Fibroblast of the aortic adventitia (primary cell): ENCODE measurements at places on chromosomes 6 and 20.

DNA sequence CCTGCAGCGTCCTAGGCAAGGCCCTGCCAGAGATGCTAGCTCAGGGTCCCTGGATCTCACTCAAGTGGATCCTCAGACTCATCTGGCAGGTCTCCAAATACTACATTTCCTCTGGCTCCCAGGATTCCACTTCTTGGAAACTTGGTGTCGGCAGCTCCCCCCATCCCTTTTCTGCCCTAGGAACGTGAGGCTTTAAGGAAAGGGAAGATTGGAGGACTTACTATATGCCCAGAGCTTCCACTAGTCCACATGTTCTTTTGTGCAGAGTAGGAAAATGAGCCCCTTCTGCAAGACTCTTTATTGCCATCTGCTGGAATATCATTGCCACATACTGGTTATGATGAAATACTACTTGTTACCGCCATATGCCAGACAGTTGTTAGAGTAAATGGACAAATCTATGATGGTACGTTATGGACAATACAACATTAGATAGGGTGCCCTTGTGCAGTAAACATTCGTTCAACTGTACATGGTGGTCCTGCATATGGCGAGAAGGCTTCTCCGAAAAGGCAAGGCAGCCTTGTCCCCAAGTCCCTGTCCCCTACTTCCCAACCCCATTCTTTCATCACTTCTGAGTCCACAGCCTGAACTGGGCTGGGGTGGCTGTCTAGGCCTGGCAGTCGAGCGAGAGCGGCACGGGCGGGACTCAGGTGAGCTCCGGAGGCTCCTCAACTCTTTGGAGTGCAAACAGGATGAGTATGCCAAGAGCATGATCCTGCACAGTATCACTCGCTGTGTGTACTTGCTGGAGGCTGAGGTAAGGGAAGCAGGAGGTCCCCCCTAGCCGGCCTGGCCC, 780 bp downstream of the ARMC12 start:
- DNase-seq = peak; percentile 91

- DNase-seq = no peak
Observed at GRCh38 chr6:148693882-148694484, 52.8 kb upstream of the UST start.

DNA sequence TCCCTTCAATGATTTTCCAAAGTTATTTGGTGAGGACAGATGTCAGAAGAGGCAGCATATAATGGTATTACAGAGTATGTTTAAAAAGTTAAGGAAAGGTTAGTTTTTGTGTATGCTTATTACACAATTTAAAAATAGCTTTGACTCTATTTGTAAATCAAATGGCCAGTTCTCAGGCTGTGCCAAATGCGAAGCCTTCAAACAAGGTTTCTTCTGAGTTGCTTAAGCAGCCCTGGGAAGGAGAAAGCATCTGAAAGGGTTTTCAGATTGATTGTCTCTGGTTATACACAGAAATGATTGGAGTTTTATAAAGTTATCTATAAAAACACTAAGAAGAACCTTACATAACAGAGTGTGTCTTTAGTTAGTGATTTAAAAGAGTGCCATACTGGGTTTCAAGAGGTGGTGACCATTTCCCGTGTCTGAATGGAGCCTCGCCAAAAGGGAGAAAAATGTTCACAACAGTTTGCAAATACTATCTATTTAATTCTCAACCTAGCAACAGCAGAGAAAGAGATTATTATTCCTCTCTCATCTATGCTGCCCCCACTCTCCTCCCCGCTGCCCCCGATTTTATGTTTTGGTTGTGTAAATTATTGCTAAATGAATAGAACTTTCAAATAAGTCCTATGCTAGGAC, 16.7 kb downstream of the CD109 start:
- DNase-seq = no peak

DNA sequence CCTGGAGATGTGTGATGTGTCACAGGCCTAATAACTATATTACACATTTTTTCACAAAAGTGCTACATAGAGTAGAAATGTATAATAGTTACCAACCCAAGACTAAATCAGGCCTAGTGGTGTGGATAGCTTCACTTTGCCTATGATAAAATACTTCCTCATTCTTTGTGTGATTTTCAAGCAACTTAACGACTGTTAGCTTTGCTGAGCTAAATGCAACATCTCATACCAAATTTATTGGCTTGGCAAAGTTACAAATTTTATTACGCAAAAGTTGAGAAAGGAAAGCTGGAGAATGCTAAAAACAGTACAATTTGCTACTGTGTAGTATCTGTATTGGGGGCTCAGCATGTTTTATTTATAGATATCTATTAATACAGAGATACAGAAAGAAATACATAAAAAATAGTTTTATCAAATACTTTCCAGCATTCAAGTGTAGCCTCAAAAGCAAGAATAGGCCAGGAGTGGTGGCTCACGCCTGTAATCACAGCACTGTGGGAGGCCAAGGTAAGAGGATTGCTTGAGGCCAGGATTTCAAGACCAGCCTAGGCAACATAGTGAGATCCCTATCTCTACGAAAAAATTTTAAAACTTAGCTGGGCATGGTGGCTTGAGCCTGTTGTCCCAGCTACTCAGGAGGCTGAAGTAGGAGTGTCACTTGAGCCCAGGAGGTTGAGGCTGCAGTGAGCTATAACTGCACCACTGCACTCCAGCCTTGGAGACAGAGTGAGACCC, 3.6 kb upstream of the EDN1 start:
- DNase-seq = peak; percentile 47

DNA sequence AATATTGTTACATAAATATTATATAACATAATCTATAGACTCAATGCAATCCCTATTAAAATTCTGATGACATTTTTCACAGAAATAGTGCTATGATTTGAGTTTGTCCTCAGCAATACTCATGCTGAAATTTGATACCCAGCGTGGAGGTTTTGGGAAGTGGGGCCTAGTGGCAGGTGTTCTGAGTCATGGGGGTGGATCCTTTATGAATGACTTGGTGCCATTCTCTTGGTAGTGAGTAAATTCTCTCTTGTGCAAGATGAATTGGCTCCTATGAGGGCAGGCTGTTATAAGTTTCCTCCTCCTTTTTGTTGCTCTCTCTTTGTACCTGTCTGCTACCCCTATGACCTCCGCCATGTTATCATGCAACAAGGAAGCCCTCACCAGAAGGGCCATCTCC, 65.8 kb downstream of the SHPRH start:
- DNase-seq = no peak

DNA sequence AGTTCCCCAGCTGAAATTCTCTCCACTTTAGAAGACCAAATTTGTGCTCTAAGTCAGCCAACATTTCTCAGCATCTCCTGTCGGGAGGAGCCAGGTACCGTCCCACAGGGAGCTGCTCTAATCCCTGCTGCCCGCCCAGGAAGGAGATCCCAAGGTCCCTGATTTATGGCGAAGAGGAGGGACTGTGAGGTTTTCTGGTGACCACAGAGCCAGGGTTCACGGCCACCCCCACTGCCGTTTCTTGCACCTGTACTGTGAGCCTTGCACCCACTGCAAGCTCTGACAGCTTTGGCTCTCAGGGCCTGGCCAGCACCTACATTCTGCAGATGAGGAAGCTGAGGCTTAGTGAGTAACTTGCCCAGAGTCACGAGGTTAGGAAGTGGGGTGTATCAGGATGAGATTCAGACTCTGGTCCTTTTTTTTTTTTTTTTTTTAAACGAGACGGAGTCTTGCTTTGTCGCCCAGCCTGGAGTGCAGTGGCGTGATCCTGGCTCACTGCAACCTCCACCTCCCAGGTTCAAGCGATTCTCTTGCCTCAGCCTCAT, 34.9 kb downstream of the FOXC1 start:
- DNase-seq = no peak

DNA sequence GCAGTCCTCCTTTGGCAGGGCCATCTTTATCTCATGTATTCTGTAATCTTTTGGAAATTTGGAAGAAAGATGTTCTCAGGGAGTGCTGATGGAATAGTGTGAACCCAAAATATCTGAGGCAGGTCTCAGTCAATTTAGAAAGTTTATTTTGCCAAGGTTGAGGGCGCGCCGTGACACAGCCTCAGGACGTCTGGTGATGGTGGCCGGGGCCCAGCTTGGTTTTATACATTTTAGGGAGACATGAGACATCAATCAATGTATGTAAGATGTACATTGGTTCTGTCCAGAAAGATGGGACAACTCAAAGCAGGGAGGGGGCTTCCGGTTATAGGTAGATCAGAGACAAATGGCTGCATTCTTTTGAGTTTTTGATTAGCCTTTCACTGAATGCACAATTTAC, 89.8 kb downstream of the ERMARD start:
- DNase-seq = no peak

DNA sequence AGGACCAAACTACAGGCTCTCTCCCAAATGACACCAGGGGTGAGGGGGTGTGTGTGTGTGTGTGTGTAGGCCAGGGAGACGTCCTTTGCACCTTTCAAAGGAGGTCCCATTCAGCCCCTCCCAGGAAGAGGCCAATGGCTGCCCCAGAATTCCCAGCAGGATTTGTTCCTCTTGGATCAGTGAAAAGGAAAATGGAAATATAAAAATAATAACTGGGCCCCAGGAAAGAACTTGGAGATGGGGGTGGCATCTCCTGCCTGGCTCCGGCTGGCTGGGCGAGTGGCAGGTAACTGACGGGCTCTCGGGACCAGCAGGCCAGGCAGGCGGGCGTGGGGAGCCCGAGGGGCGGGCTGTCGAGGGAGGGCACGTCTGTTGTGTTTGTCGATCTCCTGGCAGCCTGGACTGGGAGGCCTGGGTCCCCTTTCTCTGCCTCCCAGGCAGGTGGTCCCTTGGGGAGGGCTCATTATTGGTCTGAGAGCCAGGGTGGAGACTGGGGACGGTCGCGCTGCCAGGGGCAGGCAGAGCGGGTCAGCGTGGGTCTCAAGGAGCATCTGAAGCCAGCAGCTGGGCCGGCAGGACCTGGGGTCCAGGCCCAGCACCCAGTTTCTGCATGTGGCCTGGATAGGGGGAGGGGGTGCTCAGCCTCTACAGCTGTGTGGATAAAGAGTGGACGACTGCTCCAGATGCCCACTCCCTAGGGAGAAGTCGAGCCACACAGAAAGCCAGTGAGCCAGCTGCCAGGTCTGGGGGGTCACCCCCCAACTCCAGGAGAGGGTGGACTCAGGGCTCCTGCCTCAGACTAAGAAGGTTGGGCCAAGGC, 3.1 kb downstream of the NOL4L start:
- no peak for DNase-seq

DNA sequence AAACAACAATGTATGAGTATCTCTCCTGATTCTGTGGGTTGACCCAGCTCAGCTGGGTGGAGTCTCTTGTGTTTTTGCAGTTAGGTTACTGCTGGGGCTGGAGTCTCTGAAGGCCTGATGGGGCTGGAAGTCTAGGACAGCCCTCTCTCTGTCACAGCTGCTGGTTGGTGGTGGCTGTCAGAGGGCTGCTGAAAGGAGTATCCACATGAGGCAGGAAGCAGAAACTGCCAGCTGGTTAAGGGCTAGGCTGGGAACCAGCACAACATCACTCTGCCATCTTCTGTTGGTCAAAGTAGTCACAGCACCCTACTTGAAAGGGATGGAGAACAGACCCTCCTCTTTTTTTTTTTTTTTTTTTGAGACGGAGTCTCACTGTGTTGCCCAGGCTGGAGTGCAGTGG, 10.0 kb upstream of the PACSIN1 start:
- no peak for DNase-seq

DNA sequence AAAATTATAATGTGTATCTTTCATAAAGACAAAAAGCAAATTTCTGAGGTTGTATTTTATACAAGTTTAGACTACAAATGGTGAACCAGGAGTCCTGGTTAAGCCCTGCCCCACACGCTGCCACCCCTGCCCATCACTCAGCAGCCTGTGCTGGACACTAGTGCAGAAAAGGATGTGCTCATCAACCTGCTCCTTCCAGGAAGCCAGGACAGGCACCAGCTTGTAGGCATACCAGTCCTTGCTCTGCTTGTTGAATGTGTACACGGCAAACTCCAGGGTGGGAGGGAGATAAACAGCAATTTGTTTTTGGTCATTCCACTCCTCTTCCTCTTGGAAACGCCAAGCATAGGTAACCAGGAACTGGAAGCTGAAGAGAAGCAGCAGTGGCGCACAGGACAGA, 18.1 kb downstream of the CST9L start:
- DNase-seq = no peak

DNA sequence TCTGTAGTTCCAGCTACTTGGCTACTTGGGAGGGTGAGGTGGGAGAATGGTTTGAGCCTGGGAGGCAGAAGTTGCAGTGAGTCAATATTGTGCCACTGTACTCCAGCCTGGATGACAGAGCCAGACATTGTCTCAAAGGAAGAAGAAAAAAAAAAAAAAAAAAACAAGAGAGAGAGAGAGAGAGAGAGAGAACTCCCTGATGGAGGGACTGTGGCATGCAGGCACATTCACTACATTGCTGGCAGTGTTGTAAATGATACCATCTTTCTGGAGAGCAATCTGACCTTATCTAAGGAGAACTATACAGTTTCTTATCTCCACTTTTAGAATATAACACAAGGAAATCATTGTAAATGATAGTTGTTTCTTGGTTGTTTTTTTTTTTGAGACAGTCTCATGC, 85.1 kb downstream of the MDN1 start:
- no peak for DNase-seq

DNA sequence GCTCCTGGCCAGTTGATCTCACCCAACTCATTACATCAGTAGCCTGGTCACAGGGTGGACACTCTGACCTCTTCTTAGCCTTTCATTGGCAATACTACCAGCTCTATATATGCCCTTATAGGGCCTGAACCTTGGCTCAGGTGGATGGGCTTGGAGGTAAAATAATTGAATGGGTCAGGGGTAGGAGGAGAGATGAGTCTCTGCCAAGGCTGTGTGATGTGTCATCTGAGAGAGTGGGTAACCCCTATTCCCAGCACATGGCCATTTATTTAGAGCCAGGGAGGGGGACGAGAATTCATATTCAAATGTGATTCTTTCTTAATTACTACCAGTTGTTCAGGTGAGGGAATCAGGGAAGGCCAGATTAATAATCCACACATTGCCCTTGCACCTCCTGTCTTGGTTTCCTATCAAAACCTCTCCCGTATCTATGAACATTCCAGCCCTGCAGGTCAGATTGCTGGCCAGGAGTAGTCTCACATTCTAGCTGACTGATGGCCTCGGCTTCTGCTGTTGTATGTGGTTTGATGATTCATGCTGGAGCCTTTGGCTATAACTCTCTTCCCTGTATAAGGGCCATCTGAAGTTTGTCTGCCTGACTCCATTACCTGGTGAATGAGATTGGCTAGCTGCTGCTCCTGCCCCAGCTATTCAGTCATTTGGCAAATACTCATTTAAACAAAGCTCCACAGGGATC, 13.4 kb downstream of the C20orf173 start:
- peak; percentile 79 for DNase-seq
